Activated CD4-positive, alpha-beta T cell treated with anti-CD3 and anti-CD28 coated beads for 36 hours (primary cell): ENCODE measurements at places on chromosomes 2 and 18. TPM values are rescaled to one million over a fixed set of nuclear protein-coding genes. Genes with fewer than 3 reads are reported as not detected.

PELI1 gene
- total RNA-seq = 21.3 TPM

ACTG2 gene
- not detected for total RNA-seq

NXPH2 gene
- not detected for total RNA-seq

IL1B gene
- 0.18 TPM for total RNA-seq

SLC30A3 gene
- total RNA-seq = 0.86 TPM

NOP58 gene
- 180 TPM for total RNA-seq

CLEC4F gene
- not detected for total RNA-seq

LTBP1 gene
- total RNA-seq = 0.26 TPM

SPATS2L gene
- total RNA-seq = 25.8 TPM

LRP2 gene
- 1.9 TPM for total RNA-seq

RAB6D gene
- not detected for total RNA-seq

SUPT7L gene
- 23.7 TPM for total RNA-seq

FSHR gene
- not detected for total RNA-seq

CDH7 gene
- not detected for total RNA-seq

CRYGD gene
- total RNA-seq = not detected

ATIC gene
- total RNA-seq = 310 TPM

DLGAP1 gene
- 0.14 TPM for total RNA-seq

SKOR2 gene
- 0.14 TPM for total RNA-seq

PSMA8 gene
- 2.0 TPM for total RNA-seq

CNTNAP5 gene
- total RNA-seq = not detected

TLX2 gene
- 0.21 TPM for total RNA-seq

MROH2A gene
- total RNA-seq = not detected

GPR75 gene
- total RNA-seq = 0.71 TPM

AQP12A gene
- not detected for total RNA-seq

GRP gene
- total RNA-seq = not detected

SLC11A1 gene
- 0.09 TPM for total RNA-seq

PSME4 gene
- 37.8 TPM for total RNA-seq

FBXO36 gene
- total RNA-seq = 2.0 TPM

SCTR gene
- total RNA-seq = not detected

MFSD2B gene
- not detected for total RNA-seq

TDRD15 gene
- not detected for total RNA-seq

GPR39 gene
- not detected for total RNA-seq

ERBB4 gene
- not detected for total RNA-seq

C2orf76 gene
- 8.9 TPM for total RNA-seq

ESPNL gene
- 0.16 TPM for total RNA-seq

FMNL2 gene
- 3.3 TPM for total RNA-seq

PLA2R1 gene
- 0.02 TPM for total RNA-seq

ACYP2 gene
- total RNA-seq = 6.0 TPM

GALNT5 gene
- not detected for total RNA-seq

CCBE1 gene
- not detected for total RNA-seq

IL36RN gene
- total RNA-seq = not detected

GAL3ST2 gene
- 0.94 TPM for total RNA-seq

IL36A gene
- not detected for total RNA-seq

LRRC30 gene
- not detected for total RNA-seq

KCNF1 gene
- total RNA-seq = not detected

HOXD12 gene
- not detected for total RNA-seq

KCNK3 gene
- total RNA-seq = not detected

NGEF gene
- 1.5 TPM for total RNA-seq

LINC00305 gene
- total RNA-seq = not detected

THSD7B gene
- not detected for total RNA-seq

TMEM37 gene
- total RNA-seq = not detected

KCNG3 gene
- total RNA-seq = 0.35 TPM

TRABD2A gene
- 37.2 TPM for total RNA-seq

NTSR2 gene
- total RNA-seq = not detected
